AG08396 (cell line): ENCODE measurements at places on chromosomes 5 and 9.

DNA sequence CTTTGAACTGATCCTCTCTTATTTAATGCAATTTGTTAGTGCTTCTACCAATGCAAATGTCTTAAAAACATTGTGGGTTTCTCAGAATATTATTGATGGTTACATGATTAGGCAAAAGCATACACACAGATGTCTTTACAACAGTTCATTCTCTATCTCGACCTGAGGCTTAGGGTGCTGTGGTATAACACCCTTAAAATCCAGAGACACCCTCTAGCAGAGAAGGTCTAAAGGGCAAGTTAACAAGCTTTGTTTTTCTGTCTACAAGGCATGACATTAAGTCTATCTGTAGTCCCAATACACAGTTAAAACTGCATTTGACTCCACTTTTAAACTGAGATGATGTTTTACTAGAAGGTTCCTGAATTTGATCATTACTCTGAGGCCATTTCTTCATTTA lies 518.7 kb upstream of the MEF2C start:
- no peak for DNase-seq

DNA sequence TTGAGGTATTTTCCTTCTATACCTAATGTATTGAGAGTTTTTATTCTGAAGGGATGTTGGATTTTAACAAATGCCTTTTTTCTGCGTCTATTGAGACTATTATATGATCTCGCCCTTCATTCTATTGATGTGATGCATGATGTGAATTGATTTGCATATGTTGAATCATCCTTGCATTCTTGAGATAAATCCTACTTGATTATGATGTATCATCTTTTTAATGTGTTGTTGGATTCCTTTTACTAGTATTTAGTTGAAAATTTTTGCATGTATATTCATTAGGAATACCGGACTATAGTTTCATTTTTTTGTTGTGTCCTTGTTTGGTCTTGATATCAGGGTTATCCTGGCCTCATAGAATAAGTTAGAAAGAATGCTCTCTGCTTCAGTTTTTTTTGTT lies 169.7 kb downstream of the NPR3 start:
- DNase-seq: no peak

GRCh38 chr9:33731625-33732024 lies 63.7 kb upstream of the PRSS3 start:
- DNase-seq: no peak

DNA sequence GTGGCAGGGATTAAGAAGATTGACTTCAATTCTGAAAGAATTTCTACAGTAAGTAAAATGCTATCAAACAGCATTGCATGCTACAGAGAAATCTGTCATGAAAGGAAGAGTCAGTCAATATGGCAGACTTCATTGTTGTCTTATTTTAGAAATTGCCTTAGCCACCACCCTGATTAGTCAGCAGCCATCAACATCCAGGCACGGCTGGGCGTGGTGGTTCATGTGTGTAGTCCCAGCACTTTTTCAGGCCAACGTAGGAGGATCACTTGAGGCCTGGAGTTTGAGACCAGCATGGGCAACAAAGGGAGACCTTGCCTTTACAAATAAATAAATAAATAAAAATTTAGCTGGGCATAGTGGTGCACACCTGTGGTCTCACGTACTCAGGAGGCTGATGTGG lies 46.6 kb downstream of the RMI1 start:
- DNase-seq: no peak

- no peak for DNase-seq
Measured at GRCh38 chr9:74748966-74749365, 138.8 kb downstream of the TRPM6 start.

DNA sequence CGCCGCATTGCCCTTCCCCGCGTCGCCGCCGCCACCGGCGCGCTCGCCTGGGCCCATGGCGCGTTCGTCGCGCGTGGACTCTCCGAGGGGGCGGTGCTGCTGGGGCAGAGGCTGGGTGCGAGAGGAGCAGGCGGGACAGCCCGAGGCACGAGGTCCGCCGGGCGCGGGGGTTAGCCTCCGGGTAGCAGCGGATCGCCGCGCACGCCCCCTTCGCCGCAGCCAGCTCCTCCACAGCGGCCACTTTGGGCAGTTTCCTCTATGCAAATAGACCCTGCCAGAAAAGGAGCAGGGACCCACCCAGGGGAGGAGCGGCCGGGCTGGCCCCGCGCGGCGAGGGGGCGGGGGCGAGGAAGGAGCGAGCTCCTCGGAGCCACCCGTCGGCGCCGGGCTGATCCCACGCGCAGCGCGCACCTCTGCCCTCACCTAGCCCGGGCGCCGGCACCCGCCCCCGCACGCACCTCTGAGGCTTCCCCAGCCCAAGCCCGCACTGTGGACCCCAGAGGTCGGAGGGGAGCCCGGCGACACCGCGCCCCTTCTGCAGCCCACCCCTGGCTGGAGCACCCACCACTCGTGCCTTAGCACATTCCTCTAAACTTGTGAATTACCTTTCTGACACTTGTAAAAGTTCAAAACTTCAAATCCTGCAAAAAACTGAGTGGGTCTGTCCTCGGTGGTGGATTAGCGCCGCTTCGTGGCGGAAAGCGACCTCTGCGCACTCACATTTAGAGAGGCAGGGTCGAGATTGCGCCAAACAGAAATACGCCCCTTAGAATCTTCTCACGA lies at the start of gene COL23A1:
TSS of gene COL23A1 (minus strand) at position 253 of the 783 bp plus-strand sequence.
- peak; percentile 67 for DNase-seq

DNA sequence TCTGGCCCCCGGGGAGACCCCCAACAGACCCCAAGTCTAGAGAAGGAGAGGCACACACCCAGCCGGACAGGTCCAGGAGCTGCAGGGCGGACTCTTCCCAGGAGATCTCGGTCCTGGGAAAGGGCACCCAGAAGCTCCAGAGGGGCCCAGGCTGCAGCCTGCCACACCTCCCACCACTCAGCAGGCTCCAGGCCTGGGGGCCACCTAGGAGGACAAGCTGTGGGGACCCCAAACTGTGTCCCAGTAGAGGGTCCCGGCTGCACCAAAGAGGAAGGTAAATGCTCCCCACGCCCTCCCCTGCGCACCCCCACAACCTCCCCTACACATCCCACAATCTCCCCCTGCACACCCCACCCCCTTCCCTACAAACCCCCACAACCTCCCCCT lies 48.5 kb downstream of the PLEKHG4B start:
- peak; percentile 6 for DNase-seq
